ENCODE measurements at places on chromosomes 4 and X.

DNA sequence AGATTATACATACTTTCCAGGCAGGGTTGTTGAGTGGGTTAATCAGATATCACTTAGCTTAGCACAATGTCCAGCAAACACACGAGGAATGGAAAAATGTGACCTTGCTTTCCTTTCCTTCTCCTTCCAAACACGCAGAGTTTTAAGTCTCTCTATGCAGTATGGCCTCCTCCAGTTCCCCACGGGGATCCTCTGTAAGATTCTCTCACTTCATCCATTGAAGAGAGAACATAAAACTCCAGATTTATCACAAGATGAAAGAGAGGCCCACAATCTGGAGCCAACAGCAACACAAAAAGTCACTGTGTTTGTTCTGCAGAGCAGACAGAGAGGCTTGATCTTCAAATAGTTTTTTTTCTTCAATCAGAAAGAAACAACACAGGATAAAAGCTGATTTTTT is 336.8 kb upstream of the CLNK start:
- no peak for DNase-seq

- no peak for DNase-seq
Measured at GRCh38 chr4:138290805-138291204, 48.7 kb upstream of the SLC7A11 start.

GRCh38 chrX:137194164-137194563 is 160.4 kb upstream of the GPR101 start:
- peak; percentile 52 for DNase-seq

DNA sequence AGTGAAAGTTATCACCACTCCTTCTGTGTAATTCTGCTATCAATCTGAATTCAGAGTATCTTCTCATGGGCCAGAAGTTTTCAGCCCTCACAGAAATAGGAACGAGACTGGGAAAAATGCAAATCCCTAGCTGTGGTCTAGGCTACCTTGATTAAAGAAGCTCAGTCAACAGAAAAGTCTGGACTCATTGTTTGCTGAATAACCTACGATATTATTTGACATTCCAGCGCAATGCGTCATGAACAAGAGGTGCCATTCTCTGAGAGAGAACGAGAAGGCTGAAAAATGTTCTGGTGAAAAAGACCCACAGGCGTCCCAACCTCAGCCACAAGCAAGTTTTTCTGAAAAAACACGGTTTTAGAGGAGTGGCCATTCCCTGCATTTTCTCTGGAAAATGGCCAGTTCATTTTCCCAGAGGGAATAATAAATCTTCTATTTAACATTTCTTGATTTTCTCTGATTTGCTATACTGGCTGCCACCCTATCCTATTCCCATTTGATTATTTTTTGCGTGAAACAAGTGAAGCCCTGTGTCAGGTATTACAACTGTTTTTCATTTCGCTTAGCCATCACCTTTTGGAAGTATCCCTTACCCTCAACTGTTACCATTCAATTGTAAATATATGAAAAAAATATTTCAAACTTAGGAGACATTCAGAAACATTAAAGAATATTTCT is 1117.6 kb upstream of the PRKX start:
- no peak for DNase-seq

DNA sequence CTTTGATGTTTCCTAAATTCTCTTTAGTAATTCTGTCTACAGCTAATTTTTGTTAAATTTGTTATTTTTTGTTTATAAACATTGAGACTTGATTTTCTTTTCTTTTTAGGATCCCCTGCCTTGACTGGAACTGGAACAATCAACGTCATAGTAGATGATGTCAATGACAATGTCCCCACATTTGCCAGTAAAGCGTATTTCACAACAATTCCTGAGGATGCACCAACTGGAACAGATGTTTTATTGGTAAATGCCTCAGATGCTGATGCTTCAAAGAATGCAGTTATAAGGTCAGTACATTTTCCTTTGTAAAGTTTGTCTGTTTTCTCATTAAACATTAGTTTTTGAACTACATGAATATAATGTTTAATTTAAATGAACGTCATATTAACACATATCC is 119.4 kb downstream of the FAT4 start:
- DNase-seq: no peak

- DNase-seq: no peak
Measured at GRCh38 chr4:94650690-94651089, 107.1 kb upstream of the BMPR1B start.

DNA sequence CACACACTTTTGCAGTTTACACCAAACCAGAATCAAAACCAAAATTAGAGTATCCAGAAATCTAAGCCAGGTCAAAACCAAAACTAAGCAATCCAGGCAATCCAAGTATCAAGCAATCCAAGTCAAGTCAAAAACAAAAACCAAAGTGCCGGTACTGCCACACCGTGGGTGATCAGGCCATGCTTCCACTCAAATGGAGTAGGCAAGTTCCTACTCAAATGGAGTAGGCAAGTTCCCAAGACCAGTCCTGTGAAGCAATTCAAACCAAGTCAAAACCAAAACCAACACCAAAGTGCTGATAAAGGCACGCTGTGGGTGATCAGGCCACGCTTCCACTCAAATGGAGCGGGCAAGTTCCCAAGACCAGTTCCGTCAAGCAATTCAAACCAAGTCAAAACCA is 31.3 kb downstream of the MID1 start:
- no peak for DNase-seq

DNA sequence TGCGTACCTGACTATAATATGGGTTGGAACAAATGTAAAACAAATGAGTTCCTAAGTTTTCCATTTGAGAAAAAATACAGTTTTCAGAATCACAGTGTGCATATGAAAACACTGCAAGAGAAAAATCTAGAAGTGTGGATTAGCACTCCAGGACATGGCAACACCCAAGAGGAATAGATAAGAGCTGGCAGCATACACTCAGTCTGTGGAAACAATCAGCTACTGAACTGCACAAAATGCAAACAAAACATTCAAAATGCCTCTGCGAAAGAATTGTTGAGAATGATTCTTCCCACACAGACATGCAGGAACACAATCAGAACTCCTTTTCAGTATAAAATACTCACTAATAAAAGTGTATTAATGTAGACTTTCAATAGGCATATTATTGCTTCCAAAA is 39.9 kb downstream of the ATP8A1 start:
- DNase-seq: no peak

GRCh38 chr4:73275318-73275654 is 16.7 kb upstream of the ANKRD17 start:
- DNase-seq: no peak

- DNase-seq: no peak
Measured at GRCh38 chrX:130869239-130869638, 33.8 kb downstream of the ENOX2 start.

GRCh38 chrX:123169247-123169901 is 14.7 kb upstream of the GRIA3 start:
- DNase-seq: no peak

GRCh38 chr4:184203300-184203699 is 14.4 kb downstream of the ENPP6 start:
- DNase-seq: no peak

- DNase-seq: no peak
Measured at GRCh38 chrX:23783589-23784469, 856 bp downstream of the SAT1 start.

- DNase-seq: no peak
Measured at GRCh38 chrX:101484135-101484534, 1.1 kb upstream of the ARMCX4 start.

DNA sequence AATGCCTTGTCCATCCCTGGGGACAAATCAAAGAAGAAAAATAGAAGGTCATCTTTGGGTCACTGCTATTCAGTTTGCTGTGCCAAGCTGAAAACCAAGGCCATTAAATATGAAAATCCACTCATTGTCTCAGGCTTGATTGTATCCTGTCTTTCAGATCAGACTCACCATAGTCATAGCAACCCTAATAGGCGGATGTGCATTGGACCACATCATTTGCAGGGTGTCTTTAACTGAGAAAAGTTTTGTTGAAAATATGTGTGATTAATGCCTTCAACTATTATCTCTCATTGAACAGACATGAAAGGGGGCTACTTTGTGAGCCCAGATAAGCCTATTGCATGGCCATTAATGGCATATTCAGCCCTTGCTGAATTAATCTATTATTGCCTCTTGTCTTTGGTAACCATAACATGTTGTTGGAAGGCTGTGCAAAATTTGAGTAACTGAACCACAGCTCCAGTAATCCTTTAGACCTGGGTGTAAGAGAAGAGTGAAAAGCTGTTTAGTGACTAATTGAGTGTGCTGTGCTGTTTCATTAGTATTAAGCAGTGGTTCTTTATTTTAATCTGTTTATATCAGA is 453.6 kb upstream of the EPHA5 start:
- DNase-seq: no peak

DNA sequence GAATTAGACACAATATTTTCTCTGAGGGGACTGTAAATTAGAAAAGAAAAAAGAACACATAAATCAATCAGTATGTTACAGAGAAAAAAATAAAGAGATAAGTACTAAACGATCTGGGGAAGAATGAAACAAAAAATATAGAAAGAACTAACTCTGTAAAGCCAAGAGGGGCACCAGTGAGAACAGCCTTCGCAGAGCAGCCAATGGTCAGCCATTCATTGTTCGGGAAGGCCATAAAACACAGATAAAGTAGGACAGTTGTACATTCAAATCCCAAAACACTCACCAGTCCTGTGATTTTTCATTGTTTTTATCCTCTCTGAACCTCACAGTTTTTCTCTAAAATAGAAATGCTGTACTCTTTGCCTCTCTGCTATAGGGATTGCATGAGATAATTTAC is 127.9 kb downstream of the NEK1 start:
- no peak for DNase-seq

GRCh38 chr4:75643651-75644050 is 13.3 kb upstream of the CDKL2 start:
- no peak for DNase-seq

- DNase-seq: no peak
Measured at GRCh38 chr4:1243451-1244080, 5.4 kb downstream of the CTBP1 start.

GRCh38 chr4:150230561-150230960 is 152.3 kb downstream of the DCLK2 start:
- peak; percentile 63 for DNase-seq

- no peak for DNase-seq
Measured at GRCh38 chr4:66052426-66052825, 382.1 kb upstream of the EPHA5 start.

DNA sequence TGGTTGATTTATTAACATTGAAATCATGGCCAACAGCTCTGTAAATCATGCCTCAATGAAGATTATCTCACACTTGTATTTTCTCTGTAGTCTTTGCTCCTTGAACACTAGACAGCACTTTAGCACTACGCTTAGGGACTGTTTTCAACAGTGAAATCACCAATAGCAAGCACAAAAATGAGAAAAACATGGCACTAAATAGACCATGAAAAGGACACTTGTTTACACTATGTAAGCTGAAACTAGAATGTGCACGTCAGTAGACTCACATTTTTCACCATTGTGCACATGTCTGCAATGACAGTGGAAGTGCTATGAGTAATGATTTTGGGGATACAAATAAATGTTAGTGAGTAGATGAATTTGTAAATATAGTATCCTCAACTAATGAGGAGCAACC is 3.1 kb downstream of the BMP2K start:
- DNase-seq: no peak

- DNase-seq: no peak
Measured at GRCh38 chrX:36575670-36576069, 432.5 kb upstream of the FAM47C start.

GRCh38 chrX:54934890-54935289 is 14.3 kb downstream of the TRO start:
- no peak for DNase-seq

GRCh38 chr4:155974476-155974749 is 20.7 kb upstream of the CTSO start:
- no peak for DNase-seq

DNA sequence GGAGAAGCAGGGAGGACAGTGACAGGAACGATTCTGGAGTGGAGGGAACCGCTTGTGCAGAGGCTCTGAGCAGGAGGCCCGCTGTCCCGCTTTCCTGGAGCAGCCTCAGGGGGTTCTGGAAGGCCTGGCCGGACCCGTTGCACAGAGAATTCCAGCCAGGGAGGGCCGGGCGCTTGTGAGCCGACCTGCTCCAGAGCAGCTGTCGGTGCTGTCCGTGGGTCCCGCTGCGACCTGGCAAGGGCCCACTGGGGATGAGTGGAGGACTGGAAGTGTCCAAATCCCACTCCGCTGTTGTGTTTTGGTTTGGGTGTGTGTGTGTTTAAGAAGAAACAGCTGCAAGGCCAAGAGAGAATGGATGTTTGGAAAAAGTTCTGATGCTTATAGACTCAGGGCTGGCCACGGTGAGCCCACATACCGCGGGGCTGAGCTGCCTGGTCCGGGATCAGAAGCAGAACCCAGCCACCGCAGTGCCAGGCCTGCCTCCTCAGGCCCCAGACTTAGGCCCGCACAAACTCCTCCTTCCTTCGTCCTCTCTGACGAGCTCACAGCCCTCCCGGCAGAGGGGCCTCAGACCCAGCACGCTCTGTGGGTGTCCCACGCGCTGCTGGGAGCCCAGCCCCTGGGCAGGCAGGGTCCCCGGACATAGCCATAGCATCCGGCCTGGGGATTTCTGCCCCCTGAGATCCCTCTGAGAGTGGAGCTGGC is 73.9 kb downstream of the HTRA3 start:
- no peak for DNase-seq

DNA sequence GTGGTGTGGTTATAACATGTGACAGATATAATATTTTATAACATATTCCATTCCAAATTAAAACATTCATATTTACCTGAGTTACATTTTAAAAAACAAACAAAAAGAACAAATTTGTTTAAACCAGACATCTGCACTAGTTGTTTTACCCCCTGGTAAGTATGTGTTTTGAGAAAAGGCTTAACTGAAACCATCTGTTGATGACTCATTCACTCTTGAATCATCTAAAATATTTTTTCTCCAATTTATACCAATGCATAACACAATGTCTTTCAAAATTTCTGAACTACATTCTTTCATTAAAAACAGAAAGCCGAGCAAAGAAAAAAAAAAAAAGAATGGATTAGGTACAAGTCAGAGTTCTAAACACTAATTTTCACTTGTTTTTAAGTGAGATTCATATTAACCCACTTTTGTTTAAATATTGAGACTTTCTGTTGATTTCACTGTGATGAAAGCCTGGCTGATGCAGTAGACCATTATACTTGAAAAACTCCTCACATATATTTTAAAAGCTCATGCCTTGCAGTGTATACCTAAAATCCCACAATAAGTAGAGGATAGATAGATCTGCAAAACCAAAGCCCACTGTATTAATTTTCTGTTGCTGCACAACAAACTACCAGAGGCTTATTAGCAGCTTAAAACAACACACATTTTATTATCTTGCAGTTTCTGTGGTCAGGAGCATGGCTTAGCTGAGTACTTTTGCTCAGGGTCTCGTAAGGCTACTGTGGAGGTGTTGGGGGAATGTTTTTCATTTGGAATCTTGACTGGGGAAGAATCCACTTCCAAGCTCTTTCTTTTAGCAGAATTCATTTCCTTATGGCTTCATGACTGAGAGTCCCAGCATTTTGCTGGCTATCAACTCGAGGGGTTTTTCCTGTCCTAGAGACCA is 221.5 kb downstream of the PCDH18 start:
- DNase-seq: no peak

DNA sequence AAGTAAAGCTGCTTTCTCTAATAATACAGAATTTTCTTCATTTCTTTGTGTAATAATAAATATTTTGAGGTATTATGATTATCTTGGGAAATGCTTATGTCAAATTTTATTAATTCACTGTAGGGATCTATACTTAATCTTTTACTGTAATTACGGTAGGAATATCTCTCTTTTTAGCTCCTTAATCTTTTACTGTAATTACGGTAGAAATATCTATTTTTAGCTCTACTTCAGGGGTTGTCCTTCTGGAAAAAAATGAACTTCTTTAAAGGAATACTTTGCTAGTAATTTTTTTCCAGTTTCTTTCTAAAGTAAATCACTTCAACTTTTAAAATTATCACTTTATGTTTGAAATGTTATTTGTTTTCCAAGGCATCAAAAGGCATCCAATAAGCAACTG is 2229.4 kb upstream of the AGA start:
- no peak for DNase-seq

All from NCI-H1694 (cell line).